ENCODE measurements at places on chromosomes 3 and 15.

DNA sequence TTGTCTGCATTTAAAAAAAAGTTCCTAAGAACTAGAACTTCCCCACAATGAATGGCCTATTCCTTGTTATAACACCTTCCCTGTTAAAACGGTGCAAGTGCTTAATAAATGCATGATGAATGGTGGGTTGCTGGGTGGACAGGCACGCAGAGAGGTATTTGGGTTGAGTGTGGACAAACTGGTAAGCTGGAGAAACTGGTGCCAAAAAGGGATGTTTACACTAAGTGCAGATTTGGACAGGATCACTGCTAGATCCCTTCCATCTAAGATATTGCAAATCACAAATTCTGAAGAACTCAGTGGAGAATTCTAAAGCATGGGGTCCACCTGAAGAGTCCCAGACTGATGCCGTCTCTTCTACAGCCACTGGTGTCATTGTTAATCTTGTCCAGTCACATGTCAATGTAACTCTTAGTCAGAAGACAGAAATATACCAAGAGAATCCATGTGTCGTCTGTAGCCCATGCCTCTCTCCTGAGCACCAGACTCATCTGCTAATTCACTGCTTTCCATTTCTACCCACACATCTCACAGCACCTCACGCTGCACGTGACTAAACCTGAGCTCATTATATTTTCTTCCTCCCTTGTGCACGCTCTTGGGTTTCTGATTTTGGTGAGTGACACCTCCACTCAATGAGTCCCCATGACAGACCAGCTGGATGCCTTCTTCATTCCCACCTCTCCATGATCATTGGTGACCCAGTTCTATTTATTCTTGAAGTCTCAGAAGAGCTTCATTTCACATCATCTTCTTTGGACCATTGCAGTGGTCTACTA lies 328.9 kb downstream of the THSD4 start:
- DNase-seq: no peak

- DNase-seq: no peak
Measured at GRCh38 chr3:51668756-51669155, 2.3 kb upstream of the TEX264 start.

DNA sequence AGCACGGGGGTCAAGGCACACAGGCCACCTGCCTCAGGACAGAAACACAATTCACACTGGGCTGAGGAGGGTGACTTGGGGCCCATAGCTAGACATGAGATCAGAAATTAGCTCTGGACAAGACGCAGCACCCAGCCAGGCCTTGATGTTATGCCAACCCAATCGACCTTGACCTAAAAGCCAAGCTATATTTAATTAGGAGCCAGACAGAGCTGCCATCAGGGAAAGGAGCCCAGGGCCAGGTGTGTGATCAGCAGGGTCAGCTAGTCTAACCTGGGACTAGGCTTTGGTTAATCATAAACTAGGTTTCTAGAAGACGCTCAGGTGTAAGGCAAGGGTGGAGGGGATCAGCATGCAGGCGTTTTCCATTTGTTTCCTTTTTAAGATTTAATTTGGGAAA lies 23.9 kb upstream of the SLC25A36 start:
- no peak for DNase-seq

DNA sequence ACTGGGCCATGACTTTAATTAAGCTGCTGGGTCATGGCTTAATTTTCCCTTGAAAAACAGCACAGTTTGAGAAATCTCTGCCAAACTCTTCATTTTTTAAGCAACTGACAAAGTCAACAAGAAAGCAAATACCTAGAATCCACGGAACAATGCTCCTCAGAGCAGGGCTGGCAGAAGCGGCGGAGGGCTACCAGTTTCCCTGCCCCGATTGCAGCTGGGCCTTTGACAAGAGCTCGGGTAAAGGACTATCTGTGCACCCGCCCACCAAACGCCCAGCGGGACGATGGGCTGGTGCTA lies 1.2 kb downstream of the GOLIM4 start:
- no peak for DNase-seq

DNA sequence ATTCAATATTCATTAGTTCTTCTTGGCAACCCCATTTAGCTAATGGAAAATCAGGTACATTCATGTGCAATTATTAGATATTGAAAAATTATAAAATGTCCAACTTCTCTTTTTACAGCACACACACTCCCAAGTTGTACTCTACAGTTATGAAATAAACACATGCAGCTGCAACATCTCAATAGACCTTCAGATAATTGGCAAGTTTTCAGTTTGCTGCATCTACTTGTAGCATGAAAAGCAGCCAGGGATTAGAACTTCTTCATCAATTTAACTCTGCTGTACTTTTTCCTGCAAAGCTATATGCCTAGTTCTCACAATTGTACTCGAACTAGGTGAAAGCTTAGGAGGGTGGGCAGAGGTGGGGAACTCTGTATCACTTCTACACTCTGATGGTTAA lies 46.6 kb upstream of the FHIT start:
- DNase-seq: no peak

GRCh38 chr3:188212308-188212969 lies 58.5 kb downstream of the LPP start:
- peak; percentile 97 for DNase-seq

GRCh38 chr3:158912188-158912587 lies 110.3 kb downstream of the MFSD1 start:
- DNase-seq: peak; percentile 45

- DNase-seq: peak; percentile 58
Measured at GRCh38 chr15:38217191-38217595, 35.4 kb upstream of the SPRED1 start.

GRCh38 chr3:193870376-193871219 lies 265.4 kb upstream of the HES1 start:
- DNase-seq: no peak

DNA sequence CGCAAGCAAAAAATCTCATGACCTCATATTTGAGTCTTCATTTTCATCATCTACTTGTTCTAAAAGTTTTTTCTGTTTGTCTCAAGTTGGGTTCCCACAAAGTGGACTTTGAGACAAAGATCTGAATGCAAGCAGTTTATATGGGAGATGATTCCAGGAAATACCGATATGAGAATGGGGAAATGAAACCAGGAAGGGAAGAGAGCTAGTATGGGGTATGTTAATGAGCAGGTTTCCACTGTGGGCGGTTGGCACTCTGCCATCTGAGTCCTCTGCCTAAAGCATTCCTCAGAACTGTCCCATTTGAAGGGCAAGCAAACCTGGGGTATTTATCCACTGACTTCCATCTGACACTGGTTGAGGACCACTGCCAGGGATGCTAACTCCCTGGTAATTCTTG lies 8.8 kb downstream of the ADPRH start:
- DNase-seq: no peak

- no peak for DNase-seq
Measured at GRCh38 chr3:82561784-82562183, 800.3 kb upstream of the GBE1 start.

DNA sequence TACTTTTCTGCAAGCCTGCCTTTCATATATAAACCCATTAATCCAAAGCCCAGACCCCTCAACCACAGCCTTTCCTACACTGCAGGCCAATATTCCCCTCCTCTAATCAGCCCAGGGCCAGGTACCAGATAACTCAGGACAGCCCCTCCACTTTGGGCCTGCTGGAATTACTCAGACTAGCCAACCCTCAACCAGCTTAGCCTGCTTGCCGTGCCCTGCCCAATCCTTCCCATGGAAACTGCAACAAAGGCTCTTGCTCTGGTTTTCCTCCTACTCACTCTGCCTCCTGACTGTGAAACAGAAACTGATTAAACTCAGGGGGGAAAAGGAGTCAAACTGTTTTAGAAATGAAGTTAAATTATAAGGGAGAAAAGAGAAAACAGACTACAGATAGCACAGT lies 248.1 kb downstream of the KLF13 start:
- DNase-seq: no peak

- no peak for DNase-seq
Measured at GRCh38 chr3:165748094-165748493, 89.1 kb downstream of the BCHE start.

- DNase-seq: peak; percentile 91
Measured at GRCh38 chr3:11810276-11810675, 36.4 kb downstream of the TAMM41 start.

- peak; percentile 72 for DNase-seq
Measured at GRCh38 chr3:48039487-48040190, 23.4 kb upstream of the MAP4 start.

- no peak for DNase-seq
Measured at GRCh38 chr3:158094235-158095110, 11.7 kb downstream of the SHOX2 start.

All from HCEC 1CT (cell line).